Epithelial cell of proximal tubule (primary cell): ENCODE measurements at places on chromosomes 3 and 15. TPM values are rescaled to one million over a fixed set of nuclear protein-coding genes. Genes with fewer than 3 reads are reported as not detected.

The MFGE8 gene
- total RNA-seq: 68.9 and 135 TPM in 2 replicates

The SST gene
- total RNA-seq: 0.98 TPM in 1 of 2 replicates, not detected in the other

The SERINC4 gene
- not detected in 2 replicates for total RNA-seq

The EDEM1 gene
- total RNA-seq: 27.1 and 50.6 TPM in 2 replicates

The MOBP gene
- total RNA-seq: 0.35 TPM in 1 of 2 replicates, not detected in the other

The FSIP1 gene
- 1.2 and 1.3 TPM in 2 replicates for total RNA-seq

DNA sequence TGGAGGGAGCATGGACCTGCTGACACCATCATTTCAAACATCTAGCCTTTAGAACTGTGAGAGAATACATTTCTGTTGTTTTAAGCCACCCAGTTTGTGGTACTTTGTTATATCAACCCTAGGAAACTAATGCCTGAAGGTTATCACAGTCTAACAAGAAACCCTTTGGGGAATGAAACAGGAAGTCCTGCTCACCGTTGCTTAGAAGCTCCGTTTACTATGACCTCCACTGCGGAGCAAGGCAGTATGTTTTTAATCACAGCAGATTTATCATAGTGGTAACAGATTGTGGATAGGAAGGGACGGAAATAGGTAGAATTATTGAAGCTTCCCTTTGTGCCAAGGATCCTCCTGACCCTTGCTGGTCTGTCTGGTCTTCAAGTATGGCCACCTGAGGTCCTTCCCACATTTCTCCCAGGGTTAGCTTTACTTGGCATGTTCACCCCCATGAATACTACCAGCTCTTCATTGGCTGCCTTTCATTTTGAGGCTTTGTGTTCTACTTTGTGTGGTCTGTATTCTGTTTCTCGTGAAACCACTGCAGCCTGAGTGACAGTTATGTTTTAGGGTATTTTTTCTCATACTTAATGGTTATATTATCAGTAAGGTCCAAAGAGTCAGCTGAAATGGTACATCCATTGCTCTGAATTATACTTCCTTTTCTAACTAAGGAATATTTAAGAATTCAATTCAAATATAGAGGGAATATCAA, 201.6 kb downstream of the CHST2 start:
- no peak for DNase-seq

DNA sequence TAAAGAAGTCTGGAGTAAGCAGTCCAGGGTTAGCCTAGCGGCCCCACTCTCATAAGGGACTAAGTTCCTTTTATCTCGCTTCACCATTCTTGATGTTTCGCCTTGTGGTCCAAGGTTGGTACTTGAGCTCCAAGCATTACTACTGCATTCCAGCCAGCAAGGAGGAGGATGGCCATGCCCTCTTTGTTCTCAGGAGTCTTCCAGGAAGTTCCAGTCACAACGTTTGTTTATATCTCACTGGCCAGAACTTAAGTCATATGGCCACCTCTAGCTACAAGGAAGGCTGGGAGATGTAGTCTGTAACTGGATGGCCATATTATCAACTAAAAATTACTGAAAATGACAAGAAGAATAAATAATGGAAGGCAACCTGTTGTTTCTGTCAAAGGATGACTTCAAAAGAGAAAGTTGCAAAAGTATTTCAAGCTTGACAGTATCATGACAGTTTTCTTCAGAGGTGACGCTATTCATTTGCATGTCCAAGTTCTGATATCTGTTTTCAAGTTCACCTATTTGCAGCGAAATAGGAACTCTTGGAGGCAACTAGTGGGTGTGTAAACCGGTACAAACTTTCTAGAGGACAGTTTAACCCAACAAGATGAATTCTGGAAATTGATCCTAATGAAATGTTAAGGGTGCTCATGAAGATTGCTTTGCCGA, 118.6 kb downstream of the PGPEP1L start:
- DNase-seq: no peak

GRCh38 chr15:77527831-77528231, 104.9 kb downstream of the LINGO1 start:
- DNase-seq: no peak

DNA sequence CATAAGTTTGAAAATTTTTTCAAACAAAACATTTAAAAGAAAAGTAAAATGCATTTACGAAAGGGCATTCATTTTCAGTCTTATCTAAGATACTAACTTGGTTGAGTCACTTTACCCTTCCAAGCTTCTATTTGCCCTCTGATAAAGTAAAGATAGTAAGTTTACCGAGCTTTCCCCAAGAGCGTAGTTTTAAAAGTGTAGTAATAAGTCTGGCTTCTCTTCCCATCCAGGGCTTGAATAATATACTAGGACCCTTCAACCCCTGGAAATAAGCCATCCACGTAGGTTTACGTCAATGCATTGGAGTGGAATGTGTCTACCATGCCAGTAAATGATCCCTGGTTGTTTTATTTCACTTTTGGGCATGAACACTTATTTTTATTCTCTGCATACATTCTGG, 608.3 kb downstream of the NTRK3 start:
- DNase-seq: no peak

GRCh38 chr15:96037584-96037983, 292.9 kb upstream of the NR2F2 start:
- no peak for DNase-seq

- DNase-seq: no peak
Observed at GRCh38 chr15:81229586-81229985, 32.9 kb downstream of the IL16 start.

DNA sequence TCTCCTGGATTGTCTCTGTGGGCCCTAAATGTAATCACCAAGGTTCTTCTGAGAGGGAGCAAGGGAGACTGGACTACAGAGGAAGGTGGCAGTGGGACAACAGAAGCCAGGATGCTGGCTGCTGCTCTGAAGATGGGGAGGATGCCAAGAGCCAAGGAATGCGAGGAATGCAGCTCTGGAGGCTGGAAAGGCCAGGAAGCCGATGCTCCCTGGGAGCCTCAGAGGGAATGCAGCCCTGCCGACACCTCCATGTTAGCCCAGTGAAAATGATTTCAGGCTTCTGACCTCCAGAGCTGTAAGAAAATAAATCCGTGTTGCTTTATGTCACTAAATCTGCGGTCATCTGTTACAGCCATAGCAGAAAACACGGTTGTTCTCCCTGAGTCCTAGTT, 44.1 kb downstream of the UMPS start:
- DNase-seq: no peak
